Neural progenitor cell (in vitro differentiated cells): ENCODE measurements at places on chromosomes 6 and 20.

GRCh38 chr6:50834929-50835410, 16.3 kb downstream of the TFAP2B start:
- DNase-seq, result no peak

DNA sequence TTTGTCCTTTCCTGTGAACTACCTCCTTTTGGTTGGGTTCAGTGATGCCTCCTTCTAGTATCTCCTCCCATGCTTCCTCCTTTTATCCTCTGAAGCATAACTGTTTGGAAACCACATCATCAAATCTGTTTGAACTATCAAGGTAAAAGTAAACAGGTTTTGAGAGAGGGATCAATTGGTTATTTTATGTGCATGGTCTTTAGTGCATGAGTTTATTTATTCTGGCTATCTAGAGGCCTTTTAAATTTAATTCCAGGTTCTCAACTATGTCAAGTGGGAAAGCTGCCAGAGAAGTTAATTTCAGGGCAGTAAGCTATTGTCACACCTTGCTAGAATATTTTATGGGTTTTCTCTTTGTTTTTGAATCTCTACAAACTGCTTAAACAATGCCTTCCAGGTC, 54.1 kb downstream of the WASF1 start:
- no peak for DNase-seq

- no peak for DNase-seq
Measured at GRCh38 chr6:126531840-126532239, 191.9 kb downstream of the CENPW start.

GRCh38 chr20:21520702-21521595, 7.1 kb upstream of the NKX2-2 start:
- DNase-seq, result peak; percentile 88

GRCh38 chr6:160265869-160266476, 7.4 kb upstream of the SLC22A2 start:
- DNase-seq, result no peak

- no peak for DNase-seq
Measured at GRCh38 chr6:143754204-143754603, 76.4 kb downstream of the PHACTR2 start.

DNA sequence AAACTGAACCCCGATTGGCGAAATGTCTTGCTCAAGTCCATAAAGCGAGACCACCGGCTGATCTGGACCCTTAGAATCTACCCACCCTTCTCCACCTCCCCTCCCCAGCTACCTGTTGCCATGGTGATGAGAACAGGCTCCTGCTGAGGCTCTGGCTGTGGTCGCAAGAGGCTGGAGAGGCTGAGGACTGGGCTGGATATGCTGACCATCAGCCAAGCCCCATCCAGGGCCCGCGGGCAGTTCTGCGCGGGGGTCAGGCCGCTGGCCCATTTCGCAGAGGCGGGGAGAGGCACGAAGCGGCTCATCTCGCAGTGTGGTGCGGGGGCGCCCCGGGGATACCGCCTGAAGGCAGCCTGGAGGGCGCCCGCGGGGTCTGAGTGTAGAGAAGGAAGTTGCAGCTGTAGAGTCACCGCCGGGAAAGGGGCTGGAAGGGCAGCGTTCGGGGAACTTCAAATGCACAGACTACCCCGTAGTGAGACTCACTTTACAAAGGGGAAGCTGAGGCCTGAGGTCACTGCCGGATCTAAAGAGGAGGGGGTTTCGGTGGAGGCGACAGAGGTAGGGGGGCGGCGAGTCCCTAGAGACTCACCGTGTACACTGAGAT, 671 bp downstream of the TAPBP start:
- peak; percentile 72 for DNase-seq

DNA sequence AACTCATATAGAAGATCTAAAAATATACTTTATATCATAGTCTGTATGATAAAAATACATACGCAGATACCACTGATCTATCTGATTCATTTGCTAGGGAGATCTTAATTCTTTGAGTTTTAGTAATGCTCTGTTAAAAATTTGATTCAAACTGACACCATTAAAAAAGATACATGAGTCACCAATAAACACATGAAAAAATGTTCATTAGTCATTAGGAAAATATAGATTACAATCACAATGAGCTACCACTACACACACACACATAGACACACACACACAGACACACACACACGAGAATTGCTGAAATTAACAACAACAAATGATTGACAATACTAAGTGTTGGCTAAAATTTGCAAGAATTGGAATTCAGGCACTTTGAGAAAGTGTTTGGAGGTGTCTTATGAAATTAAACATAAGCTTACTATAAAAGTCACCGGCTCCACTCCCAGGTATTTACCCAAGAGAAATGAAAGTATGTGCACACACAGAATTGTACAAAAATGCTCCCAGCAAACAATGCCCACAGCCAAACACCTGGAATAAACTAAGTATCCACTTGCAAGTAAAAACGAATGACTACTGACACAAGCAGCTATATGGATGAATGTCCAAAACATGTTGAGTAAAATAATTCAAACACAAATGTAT, 117.7 kb upstream of the GGTLC1 start:
- no peak for DNase-seq

GRCh38 chr20:24766826-24767622, 182.0 kb upstream of the CST7 start:
- no peak for DNase-seq

DNA sequence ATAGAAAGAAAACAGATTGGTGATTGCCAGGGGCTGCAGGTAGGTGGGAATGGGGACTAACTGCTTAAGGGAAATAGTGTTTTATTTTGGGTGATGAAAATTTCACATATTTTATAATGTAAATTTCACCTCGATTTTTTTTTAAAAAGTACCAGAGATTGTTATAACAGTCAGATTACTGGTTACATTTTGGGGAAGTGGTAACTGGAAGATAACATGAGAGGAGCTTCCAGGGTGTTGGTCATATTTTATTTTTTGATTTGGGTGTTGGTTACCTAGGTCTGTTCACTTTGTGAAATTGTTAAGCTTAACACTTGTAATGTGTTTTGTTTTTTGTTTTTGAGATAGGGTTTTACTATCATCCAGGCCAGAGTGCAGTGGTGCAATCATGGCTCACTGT, 17.2 kb upstream of the CRIP3 start:
- no peak for DNase-seq
